HAP-1 (cell line): ENCODE measurements at places on chromosomes 11 and 22.

DNA sequence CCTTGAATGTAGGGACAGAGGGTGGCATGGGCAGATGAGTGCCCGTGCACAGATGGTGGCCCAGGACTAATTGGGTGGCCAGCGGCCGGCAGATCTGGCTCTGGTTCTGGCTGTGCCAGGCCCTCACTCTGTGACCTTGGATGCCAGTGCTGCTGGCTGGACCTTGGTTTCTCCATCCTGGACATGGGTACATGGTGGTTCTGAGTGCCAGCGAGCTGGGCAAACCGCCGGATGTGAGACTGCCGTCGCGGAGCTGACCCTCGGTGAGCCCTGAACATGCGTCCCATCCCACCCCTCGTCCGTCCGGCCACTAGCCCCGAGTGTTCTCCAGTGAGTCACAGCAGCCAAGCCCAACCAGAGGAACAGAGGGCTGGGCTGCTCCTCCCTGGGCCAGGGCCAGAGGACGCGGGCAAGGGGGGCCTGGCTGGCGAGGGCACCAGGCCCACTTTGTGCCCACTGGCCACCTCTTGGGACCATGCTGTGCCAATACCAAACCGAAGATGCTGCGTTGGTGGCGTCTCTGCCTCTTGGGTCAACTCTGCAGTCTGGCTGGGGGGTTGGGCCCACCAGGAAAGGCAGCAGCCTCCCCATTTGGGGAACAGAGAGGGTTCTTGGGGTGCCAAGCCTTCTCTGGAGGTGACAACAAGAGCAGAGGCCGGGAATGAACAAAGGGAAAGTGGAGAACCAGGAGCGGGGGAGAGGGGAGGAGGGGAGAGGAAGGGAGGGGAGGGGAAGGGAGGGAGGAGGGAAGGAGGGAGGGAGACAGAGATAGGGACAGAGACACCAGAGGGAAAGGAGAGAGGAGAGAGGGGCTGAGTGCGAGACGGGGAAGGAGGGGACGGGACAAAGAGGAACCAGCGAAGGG lies 10.7 kb downstream of the LSP1 start:
- DNase-seq = peak; percentile 7

GRCh38 chr22:17672417-17672991 lies 33.9 kb downstream of the BCL2L13 start:
- no peak for DNase-seq

GRCh38 chr22:29487426-29487986 lies 7.5 kb downstream of the NEFH start:
- no peak for DNase-seq

DNA sequence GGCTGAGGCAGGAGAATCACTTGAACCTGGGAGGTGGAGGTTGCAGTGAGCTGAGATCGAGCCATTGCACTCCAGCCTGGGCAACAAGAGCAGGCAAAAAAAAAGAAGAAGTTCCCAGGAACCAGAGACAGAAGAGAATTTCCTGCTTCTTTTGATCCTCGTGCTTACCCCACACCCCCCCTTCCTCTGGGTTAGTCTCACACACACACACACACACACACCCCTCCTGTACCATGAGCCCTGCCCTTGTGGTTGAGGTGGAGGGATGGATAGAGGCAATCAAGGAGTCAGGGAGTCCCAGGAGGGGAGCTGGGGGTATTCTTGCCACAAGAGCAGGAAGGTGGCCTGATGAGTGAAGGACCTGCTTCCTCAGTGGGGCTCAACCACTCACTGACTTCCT lies 4.1 kb upstream of the UBE2L6 start:
- no peak for DNase-seq

DNA sequence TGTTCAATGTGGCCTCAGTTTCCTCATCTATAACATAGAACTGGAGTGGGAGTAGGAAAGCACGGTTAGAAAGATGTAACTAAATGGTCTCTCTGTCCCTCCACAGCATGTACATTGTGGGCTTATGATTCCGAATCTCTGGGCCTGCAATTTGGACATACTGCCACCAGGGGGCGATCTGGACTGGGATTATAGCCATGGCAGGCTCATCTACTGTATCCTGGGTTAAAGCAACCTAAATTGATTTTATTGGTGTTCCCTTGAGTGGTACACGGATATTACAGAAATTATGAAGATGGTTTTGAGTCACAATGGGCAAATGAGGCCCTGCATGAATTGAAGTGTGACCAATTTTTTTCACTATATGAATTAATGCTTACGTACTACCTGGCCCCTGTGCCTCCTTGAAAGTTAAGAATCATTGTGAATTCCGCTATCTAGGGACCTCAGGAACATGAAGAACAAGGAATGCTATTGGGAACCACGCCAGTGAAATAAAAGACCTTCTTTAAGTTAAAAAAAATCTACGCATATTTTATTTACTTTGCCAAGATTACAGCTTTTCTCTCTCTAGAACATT lies 32.9 kb downstream of the TST start:
- DNase-seq = peak; percentile 36

GRCh38 chr11:65945941-65946558 lies 770 bp downstream of the TSGA10IP start:
- no peak for DNase-seq

GRCh38 chr11:94834911-94835593 lies 66.9 kb downstream of the AMOTL1 start:
- peak; percentile 69 for DNase-seq

DNA sequence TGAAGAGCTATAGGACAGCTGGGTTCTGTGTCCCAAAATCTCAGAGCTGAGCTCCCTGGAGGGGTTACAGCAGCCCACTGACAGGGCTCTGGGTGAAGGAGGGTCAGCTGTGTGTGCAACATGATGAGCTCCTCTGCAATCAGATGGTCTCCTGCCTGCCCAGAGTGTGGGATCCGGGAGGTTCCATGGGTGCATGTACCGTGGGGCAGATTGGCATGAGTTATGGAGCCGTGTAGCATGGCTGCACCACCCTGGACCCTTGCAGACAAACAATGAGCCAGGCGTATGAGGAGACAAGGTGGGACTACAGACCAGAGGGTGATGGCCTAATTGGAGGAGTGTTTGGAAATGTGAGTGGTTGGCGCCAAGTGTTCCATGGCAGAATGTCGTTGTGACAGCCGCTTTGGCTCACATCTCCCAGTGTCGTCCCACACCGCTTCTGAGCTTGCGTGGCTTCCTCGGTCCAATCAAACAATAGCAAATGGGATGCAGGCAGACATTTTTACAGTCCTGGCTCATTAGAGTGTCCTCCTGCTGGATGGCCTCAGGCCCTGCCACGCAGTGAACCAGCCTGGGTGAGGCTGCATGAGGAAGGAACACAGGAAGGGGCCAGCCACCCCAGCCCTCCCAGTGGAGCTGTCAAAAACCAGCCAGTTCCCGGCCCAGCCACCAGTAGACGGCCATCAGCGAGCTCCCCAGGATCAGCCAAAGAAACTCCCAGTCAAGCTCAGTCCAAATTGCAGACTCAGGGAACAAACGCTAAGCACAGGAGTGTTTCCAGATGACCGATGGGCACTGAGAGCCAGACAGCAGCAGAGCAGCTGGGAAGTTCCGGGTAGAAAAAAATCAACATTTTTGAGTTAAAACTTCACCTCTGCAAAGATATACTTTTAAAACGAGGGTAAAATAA lies 1066.9 kb downstream of the BRD1 start:
- no peak for DNase-seq

DNA sequence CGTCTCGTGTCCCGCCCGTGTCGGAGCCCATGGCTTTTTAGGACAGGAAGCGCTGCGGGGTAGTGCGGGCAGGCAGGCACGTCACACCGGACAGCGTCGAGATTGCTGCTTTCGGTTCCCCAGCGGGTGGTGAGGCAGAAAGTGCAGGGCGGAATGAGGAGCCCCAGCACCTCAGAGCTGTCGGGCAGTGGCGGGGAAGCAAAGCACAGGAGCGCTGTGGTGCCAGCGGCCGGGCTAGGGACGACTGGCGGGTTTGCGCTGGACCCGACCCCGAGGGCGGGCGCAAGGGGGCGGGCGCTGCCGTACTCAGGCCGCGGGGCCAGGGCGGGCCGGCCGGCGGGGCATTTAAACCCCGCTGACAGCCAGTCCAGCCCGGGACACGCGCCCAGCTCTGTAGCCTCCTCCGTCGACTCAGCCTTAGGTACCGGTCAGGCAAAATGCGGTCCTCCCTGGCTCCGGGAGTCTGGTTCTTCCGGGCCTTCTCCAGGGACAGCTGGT lies at the start of gene SLC37A2:
Gene SLC37A2 (plus strand): TSS at position 375 of the 498 bp plus-strand sequence. CDS start 63 bp downstream, at position 438.
- DNase-seq = peak; percentile 71

DNA sequence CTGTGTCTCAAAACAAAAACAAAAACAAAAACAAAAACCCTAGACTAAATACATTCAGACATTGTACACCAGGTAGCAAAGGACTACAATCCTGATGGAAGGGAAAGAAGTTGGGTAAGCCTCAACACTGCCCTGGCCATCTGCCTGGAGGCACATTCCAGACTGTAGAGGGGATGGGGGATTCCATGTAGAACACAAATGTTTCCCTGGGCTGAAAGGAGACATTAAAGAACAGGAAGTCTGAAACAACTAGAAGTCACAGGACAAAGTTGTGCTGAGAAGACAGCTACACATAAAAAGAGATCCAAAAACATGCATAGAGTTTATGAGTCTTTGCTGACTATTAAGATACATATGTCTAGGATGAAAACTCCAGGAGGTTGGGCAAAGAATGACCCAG lies 83.9 kb downstream of the RRAS2 start:
- DNase-seq = no peak

DNA sequence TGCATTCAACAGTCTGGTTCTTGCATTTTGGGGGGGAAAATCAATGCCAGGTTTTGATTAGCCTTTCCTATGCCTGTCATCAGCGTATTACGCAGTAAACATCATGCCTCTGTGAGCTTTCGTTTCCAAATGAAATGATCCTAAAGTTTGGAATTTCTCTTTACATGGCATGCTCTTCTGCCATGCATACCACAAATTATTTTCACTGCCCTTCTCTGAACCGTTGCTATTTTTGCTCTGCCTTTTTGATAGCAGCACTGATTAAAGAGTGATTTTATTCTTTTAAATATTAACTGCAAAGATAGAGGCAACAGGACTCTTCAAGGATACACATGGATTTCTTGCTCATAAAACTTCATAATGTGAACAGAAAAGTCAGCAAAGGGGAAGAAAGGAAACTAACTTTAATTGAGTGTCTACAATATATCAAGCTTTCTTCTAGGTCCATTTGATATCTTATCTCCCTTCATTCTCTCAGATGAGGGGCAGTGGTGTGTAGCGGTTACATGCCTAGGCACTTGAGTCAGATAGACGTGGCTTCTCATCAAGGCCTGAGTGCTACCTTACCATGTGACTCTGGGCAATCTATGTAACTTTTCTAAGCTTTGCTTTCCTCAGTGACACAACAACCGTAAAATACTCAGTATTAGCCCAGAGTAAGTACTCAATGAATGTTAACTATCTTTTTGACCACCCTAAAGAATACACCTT lies 25.0 kb upstream of the FZD4 start:
- DNase-seq = no peak

- no peak for DNase-seq
These were observed 47.5 kb upstream of the AQP11 start for GRCh38 chr11:77542296-77542695.

- DNase-seq = no peak
These were observed 2.0 kb downstream of the PRCP start for GRCh38 chr11:82898241-82898640.

DNA sequence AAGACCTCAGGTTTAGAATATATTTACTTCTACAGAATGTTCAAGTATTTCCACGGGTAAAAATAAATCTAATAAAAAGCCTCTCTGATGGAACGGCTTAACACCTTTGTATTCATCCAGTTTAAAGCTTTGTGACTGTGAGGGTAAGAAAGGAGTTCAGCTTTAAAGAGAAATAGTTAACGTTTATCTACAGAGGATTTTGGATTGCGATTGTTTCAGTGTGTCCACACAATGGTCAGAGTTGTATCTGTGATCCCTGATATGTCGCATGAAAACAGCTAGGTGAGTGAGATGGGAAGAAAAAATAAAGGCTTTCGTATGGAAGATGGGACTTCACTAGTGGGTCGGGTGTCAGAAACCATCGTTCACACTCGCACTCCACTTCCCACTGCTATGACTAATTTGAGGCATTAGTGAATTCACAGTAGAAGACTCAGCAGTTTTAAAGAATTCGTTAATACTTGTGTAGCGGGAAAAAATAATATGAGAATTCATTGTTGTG lies 1.6 kb downstream of the APLP2 start:
- no peak for DNase-seq

DNA sequence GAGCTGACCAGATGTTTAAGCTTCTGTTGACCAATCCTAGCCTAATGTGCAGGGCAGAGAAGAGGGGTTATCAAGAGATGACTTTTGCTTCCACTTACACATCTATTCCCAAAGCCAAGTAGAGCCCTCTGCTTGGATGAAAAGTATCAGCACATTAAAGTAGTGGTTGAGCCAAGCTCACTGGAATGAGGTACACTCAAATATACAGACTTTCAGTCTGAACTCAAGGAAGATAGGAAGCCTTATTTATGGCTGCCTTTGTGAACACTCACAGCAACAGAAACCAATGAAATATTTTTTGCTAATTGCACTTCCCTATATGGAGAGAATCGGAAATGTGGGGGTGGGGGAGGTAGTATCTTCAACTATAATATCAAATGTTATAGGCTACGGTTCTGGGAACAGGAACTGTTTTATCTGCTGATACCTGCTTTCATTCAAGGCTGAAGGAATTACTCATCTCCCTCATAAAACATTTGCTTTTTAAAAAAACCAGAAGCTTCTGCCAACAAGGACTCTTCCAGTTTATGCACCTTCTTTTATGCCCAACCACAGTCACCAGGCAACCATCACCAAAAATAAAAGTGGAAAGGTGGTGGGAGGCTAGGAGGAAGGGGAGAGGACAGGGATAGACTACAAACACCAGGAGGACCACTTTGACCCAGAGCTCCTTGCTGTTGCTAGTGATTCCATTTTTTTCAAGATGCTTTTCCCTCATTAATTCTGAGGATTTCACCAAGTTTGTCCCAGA lies 91.2 kb downstream of the CLPB start:
- DNase-seq = no peak

- no peak for DNase-seq
These were observed at the start of gene OR4A16 for GRCh38 chr11:55342901-55343300. OR4A16 (plus strand) TSS chr11:55343201; CDS start chr11:55343201, 0 bp downstream.

DNA sequence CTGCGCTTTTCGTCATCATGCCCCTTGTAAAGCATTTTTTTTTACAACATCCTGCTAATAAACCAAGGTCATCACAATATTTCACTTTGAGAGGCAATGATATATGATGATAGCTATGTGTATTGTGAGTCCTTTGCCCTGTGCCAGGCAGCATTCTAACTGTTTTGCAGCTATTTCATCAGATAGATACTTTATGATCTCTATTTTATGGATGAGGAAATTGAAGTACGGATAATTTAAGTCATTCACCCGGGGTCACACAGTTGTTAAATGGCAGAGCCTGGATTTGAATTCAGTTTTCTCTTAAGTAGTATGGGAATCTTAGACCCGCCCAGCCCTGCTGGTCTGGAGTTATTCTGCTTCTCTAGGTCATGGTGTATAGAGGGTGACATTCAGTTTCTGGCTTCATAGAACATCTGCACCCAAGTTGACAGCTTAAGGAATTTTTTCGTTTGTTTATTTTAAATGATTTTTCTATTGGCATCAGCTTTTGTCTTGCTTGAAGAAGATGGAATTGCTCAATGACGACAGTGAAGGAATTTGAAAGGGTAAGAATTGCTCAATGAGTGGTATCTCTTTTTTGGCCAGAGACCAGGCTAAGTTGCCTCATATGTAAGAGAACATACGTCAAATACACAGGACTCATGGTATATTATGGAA lies 926 bp downstream of the PRR5L start:
- DNase-seq = no peak
